ENCODE measurements at places on chromosomes 4 and X.

GRCh38 chrX:19865567-19866363 lies 21.6 kb downstream of the SH3KBP1 start:
- DNase-seq: no peak

- DNase-seq: peak; percentile 40
Measured at GRCh38 chr4:99855678-99856077, 38.5 kb downstream of the LAMTOR3 start.

- no peak for DNase-seq
Measured at GRCh38 chrX:45768666-45769236, 568.1 kb upstream of the DIPK2B start.

- DNase-seq: no peak
Measured at GRCh38 chr4:22719218-22719617, 26.5 kb downstream of the GBA3 start.

DNA sequence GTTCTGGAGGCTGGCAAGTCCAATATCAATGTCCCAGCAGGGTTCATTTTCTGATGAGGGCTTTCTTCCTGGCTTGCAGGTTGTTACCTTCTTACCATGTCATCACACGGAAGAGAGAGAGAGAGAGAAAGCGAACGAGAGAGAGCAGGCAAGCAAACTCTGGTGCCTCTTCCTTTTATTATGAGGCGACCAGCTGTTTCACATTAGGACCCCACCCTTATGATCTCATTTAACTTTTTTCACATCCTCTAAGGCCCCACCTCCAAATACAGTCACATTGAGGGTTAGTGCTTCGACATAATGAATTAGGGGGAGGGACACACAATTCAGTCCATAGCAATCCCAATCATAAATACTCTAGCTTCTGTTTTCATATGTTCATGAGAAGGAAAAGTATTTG lies 10.6 kb upstream of the GPR174 start:
- DNase-seq: no peak

- DNase-seq: no peak
Measured at GRCh38 chr4:162952232-162952631, 214.5 kb downstream of the NAF1 start.

- no peak for DNase-seq
Measured at GRCh38 chr4:139684351-139684750, 18.7 kb downstream of the MGST2 start.

- DNase-seq: no peak
Measured at GRCh38 chr4:30460818-30461217, 259.4 kb upstream of the PCDH7 start.

DNA sequence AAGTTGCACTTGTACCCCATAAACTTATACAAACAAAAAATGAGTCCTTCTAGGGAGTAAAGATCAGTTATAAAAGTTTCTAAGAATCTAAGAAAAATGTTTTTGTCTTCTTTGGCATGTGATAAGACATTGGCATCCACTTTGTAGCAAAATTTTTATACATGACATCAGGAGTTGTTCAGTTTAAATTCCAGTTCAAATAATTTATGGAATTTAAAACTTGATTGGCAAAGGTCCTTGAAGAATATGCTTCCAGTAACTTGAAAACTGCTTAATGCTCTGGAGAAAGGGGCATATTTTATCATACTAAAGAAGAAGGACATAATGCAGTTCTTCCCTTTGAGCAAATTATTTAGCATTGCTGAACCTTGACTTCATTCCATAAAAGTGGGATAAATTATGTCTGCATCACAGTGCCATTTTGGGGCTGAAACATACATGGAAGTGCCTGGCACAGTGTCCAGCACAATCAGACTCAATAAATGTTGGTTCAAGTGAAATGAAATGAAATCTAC lies 163.3 kb upstream of the IL15 start:
- no peak for DNase-seq

GRCh38 chr4:48949518-48950219 lies 36.4 kb upstream of the CWH43 start:
- no peak for DNase-seq

DNA sequence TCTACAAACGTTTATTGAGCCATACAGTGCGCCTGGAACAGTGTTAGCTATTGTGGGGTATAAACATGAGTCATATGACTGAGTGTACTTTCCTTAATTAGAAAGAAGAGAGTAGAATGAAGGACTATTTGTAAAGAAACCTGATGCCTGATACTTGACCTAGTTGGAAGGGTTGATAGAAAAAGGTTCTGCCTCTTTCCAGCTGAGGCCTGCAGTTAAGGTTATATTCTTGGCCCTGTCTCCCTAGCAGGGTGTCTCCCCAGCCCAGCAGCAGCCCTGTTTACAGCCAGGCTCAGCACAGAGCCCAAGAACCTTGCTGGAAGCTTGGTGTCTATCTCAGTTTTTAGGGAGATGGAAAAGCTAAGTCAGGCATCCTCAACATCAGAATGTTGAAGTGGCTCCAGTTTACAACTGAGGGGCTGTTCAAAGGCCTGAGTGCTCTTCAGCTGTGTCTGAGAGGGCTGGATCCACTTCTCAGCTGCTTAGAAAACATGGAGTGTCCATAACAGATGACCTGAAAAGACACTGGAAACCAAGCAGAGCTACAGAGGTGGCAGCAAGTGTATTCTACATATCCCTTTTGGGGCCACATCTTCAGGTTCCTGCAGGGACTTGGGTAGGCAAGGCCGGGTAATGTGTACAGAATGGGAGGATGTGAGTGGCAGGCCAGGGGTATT lies 21.6 kb downstream of the NYX start:
- DNase-seq: no peak

- no peak for DNase-seq
Measured at GRCh38 chr4:57443787-57444186, 333.6 kb upstream of the IGFBP7 start.

GRCh38 chrX:148933881-148934280 lies 433.5 kb downstream of the AFF2 start:
- no peak for DNase-seq

DNA sequence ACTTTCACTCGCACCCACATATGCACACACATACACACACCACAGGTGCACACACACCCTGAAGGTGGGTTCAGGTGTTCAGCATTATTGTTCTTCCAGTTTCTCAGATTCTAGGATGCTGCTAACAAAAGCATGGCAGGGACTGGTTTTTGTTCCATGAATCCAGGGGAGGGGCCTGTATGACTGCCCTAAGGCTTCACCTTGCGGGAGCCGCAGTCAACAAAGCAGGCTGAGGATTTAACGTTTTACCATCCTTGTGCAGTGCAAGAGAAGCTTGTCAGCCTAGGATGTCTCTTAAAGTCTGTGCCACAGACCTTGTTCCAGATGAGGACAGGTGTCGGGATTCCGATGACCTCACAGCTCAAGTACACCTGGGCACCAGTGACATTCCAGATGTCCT lies 61.8 kb downstream of the POLR2B start:
- DNase-seq: no peak

DNA sequence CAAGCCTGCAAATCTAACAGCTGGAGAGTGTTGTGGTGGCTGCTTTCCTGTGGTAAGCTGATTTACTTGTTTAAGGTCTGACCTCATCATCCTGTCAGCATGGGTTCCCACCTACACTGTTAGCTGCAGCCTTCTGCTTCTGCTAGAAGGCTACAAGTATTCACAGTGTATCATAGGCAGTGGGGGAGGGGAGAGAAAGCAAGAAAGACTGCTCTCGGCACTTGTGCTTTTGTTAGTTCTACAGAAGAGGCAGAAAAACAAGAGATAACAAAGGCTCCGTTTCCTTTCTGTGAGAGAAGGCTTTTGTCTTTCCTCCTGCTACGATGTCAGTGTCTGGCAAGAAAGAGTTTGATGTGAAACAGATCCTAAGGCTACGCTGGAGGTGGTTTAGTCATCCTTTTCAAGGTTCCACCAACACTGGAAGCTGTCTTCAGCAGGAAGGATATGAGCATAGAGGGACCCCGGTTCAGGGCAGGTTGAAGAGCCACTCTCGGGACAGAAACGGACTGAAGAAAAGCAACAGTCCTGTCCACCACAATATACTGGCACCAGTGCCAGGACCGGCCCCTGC lies at the start of gene KLHL4:
Gene KLHL4, plus strand, starts transcription at position 232 of the 571 bp plus-strand sequence. Its CDS starts 92 bp downstream, at position 324.
- DNase-seq: no peak

GRCh38 chr4:143189528-143189927 lies 4.8 kb downstream of the USP38 start:
- no peak for DNase-seq

DNA sequence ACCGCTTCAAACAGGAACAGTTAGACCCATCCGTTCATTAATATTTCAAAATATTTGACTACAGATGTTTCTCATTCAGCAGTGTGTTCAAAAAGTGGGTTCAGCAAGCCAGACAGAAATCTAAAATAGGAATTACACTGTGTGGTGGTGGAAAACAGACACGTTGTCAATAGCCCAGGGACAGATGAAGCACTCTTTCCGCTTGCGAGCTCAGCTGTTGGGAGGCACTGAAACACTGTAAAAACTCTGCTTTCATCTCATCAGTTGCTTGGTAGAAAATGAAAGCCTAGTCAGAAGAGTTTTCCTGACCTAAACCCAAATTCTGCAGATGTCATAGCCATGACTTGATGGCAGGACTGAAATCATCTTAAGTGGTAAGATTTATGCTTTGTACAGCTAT lies 38.5 kb downstream of the LRP2BP start:
- DNase-seq: no peak

- DNase-seq: no peak
Measured at GRCh38 chr4:48493452-48494100, 3.5 kb downstream of the ZAR1 start.

- no peak for DNase-seq
Measured at GRCh38 chrX:108712886-108713285, 23.5 kb downstream of the IRS4 start.

GRCh38 chr4:112170451-112170993 lies 25.3 kb downstream of the FAM241A start:
- no peak for DNase-seq

DNA sequence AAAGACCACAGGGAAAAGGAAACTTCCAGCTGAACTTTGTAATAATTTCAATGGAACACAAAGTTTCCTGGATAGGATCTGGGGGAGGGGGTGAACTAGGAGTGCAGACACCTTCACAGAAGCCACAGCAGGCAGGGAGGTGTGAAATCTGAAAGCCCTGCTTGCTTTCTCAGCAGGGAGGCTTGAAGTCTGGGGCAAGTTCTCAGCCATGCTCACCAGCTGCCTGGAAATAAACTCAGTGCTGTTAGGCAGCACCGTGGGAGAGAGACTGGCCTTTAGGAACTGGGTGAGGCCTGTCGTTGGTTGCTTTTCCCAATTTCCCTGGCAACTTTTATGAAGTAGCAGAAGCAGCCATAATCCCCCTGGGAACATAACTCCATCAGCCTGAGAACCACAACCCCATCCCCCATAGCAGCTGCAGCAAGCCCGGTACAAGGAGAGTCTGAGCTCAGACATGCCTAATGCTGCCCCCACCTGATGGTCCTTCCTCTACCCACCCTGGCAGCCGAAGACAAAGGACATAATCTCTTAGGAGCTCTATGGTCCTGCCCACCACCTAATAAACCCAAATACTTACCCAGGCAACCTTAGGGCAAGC lies 39.2 kb upstream of the NMU start:
- DNase-seq: no peak

DNA sequence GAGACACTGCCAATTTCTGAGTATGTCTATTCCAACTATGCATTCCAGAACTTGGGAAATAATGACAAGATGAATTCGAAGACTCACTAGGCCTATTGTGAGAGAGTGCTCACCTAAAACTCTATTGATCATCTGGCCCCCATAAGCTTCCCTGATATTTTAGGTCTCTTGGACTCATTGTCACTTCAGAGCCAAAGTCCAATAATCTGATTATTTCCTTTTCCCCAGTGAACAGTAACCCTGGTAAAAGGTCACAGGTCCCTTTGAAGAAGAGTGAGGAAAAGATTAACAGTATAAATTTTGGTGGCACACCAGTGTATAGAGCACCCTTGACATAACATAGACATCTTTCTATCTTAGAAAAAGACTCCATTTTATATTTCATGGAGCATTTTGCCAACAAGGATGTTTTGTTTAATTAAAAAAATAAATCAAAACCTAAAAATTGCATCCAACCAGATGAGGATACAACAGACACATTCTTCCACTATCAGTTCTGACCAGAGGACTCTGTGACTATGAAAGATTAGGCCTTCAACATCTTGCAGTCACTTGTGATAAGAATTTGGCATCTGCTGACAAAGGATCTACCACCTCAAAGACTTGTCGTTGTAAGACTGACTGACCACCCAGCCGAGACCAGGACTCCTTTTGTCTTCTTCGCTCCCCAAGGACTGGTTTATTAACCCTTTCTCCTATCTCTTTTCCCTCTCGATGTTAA lies 191.9 kb downstream of the MAB21L2 start:
- no peak for DNase-seq

DNA sequence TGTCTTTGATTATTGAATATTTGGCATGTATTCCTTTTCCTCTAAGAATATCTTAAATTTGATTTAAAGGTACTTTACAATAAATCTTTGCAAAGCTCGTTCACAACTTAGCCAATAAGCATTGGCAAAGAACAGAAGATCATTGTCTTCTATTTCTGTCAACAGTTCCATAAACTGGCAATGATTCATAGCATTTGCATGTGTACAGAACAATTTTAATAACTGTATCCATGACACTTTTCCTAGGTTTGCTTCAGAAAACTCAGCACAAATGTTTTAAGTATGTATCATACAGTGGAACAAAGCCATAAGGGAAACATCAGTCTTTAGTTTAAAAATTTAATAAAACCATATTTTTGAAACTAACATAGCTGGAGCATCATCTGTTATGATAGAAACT lies 462.7 kb upstream of the RPS6KA3 start:
- no peak for DNase-seq

DNA sequence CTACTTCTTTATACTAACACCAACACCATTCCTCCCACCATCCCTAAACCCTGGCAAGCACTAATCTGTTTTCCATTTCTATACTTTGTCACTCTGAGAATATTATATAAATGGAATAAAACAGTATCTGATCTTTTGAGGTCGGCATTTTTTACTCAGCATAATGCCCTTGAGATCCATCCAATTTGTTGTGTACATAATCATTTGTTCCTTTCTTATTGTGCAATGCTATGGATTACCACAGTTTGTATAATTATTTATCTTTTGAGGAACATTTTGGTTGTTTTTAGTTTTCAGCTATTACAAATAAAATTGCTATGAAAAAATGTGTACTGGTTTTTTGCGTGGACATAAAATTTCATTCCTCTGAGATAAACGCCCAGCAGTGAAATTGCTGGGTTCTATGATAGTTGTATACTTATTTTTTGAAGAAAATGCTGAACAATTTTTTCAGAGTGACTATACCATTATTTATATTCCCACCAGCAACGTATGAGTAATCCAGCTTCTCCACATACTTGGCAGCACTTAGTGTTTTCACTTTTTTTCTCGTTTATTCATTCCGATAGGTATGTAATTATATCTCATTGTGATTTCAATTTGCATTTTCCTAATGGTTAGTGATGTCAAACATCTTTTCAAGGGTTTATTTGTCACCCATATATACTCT lies 154.3 kb upstream of the DCAF8L1 start:
- DNase-seq: no peak

DNA sequence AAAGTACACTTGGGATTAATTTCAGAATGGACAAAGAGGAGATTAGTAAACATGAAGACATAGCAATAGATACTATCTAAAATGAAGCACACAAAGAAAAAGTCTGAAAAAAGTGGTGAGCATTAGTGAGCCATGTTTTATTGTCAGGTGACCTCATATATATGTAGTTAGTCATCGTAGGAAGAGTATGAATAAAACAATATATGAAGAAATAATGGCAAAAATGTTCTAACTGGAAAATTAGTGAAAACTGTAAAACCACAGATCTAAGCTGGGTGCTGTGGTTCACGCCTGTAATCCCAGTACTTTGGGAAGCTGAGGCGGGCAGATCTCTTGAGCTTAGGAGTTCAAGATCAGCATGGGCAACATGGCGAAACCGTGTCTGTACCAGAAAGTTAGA lies 67.9 kb downstream of the RBPJ start:
- no peak for DNase-seq
